ENCODE measurements at places on chromosomes 3 and 15.

GRCh38 chr3:30681649-30682211, 75.3 kb downstream of the TGFBR2 start:
- H3K36me3 ChIP-seq, result peaks cover 35% of the 10 kb centered on the region
- no peaks in the 10 kb centered on the region for H3K27me3 ChIP-seq
- H3K4me1 ChIP-seq, result peaks cover 10% of the 10 kb centered on the region
- no peak overlapping the region for H3K4me3 ChIP-seq
- DNase-seq, result no peak

DNA sequence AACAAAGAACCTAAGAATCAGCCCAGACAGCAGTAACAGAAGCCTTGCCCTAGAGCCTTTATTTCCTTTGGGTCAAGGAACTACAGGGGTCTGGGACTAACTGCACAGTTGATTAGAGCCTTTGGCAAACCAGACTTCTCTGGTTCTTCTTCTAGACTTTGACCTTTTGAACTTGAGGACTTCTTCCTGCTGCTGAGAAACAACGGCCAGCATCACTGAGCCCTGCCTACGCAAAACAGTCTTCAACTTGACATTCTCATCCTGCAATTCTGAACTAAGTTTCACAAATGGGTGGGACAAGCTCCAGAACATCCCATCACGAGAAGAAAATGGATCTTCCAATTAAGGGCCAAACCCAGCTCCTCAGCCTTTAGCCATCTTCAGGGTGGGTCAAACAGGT, 31.4 kb downstream of the CMTM6 start:
- peaks cover 12% of the 10 kb centered on the region for H3K36me3 ChIP-seq
- no peak for DNase-seq
- no peaks in the 10 kb centered on the region for H3K27me3 ChIP-seq
- H3K27ac ChIP-seq, result no peak overlapping the region
- peaks cover 9% of the 10 kb centered on the region for H3K4me1 ChIP-seq
- H3K4me3 ChIP-seq, result no peak overlapping the region

DNA sequence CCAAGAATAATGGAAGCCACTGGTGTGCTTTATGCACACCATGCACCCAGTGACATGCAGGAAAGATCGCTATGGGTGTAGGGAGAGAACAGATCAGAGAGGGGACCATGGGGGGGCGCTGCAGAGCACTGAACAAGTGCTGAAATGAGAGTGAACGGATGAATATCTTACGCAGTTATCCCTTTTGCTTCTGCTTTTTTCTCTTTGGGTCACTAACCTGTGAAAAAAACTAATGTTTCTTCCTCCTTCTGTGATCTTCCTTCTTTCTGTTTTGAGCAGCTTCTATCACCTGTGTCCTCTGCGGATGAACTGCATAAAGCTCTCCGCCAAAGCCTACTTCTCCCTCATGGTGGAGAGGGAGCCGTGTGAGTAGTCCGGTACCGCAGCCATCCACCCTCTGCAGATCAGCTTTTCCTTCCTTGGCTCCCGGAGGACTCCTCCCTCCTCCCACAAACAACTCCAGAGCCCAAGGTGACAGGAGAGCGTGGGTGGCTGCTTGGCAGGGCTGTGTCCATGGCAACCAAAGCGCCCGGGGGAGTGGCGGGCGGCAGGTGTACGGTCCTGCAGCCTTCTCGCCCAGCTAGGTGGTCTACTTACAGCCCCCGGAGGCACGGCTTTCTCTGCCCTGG, 106.2 kb downstream of the DGKG start:
- H3K4me3 ChIP-seq, result no peak overlapping the region
- no peaks in the 10 kb centered on the region for H3K36me3 ChIP-seq
- DNase-seq, result no peak
- H3K4me1 ChIP-seq, result no peaks in the 10 kb centered on the region

- no peak overlapping the region for H3K27ac ChIP-seq
- H3K4me3 ChIP-seq, result no peak overlapping the region
- H3K4me1 ChIP-seq, result no peaks in the 10 kb centered on the region
- no peak for DNase-seq
- H3K27me3 ChIP-seq, result no peaks in the 10 kb centered on the region
Measured at GRCh38 chr3:8760091-8760490, 9.3 kb downstream of the OXTR start.

DNA sequence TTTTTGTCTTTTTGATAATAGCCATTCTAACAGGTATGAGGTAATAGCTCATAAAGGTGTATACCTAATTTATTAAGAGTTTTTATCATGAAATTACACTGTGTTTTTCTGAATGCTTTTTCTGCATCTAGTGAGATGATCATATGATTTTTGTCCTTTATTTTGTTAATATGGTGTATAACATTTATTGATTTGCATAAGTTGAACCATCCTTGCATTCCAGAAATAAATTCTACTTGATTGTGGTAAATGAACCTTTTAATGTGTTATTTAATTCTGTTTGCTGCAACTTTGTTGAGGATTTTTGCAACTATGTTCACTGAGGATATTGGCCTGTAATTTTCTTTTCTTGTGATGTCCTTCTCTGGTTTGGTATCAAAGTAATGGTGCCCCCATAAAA, 28.0 kb upstream of the PCSK6 start:
- H3K4me3 ChIP-seq, result no peak overlapping the region
- no peaks in the 10 kb centered on the region for H3K36me3 ChIP-seq
- no peaks in the 10 kb centered on the region for H3K27me3 ChIP-seq
- no peak overlapping the region for H3K27ac ChIP-seq
- no peaks in the 10 kb centered on the region for H3K4me1 ChIP-seq
- DNase-seq, result no peak

Data from effector memory CD4-positive, alpha-beta T cell (primary cell).